ENCODE measurements at places on chromosomes 11 and 22.

DNA sequence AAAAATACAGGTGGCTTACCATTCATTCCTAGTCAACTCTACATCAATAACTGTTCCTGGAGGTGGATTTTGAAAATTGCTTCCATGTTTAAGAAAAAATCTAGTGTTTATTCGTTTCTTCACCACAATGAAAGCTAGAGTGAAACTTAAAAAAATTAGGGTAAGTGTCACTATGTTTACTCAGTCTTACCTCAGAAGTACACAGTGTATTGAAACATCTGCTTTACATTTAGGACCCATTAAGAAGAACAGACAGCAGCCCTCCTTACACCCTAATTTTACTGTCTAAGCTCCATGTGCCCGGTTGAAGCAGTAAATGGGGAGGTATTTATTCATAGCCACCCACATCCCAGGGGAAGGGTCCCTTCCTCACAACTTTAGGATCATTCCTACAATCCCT is 51.4 kb downstream of the PIWIL3 start:
- no peak for DNase-seq

DNA sequence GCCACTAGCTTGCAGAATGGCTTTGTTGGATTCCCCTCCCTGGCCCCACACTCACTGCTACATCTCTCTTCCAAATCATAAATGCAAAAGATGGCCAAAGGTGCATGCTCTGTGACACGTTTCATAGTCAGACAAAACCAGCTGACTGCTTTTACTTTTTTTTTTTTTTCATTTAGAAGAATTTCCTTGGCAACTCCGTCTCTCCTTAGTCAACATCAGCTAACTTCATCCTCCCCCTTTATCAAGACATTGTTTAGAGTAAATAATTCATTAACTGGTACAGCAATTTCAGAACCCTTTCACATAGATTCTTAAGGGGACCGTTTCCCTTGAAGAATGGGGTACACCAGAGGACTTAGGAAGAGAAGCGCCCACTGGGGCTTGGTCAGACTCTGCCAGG is 16.0 kb downstream of the KCNQ1OT1 start:
- no peak for DNase-seq

GRCh38 chr11:66820381-66820780 is 22.9 kb upstream of the RCE1 start:
- no peak for DNase-seq

DNA sequence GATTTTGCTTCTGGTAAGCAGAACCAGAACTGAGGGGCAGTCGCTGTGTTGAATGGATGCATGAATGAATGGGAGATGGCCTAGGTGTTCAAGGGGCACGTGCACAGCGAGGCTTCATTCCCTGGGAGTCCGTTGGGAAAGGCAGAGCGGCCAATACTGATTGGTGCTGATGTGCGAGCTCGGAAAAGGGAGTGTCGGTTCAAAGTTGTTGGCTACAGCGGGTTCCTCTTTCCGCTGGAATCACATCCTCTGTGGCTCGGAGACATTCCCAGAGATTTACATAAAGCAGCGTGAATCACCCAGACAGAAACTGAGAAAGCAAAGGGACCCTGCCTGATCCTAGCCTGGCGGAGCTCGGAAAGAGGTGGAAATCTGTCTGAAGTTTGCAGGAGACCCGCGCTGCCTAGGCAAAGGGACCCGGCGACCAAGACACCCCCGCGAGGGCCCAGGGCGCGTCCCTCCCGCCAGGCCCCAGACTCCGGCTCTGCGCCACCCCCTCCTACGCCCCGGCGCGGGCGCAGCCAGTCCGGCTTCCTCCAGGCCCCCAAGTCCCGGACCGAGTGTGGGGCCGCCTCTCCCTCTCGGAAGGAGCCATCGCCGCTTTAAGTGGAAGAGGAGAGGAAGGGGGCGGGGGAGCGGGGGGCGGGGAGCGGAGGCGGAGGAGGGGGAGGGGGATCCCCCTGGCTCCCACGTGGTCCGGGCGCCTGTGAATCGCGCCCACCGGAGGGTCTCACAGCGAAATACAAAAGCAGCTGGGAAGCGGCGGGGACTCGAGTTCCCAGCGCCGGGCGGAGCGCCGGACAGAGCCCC is at the start of gene FJX1:
Gene FJX1 (plus strand): TSS at position 774 of the 810 bp plus-strand sequence. CDS start 177 bp downstream, outside the sequence.
- peak; percentile 93 for DNase-seq

- DNase-seq = peak; percentile 79
These were observed 5.9 kb upstream of the ETS1 start for GRCh38 chr11:128593281-128593680.

GRCh38 chr11:129696309-129696989 is 119.2 kb upstream of the TMEM45B start:
- DNase-seq = no peak

DNA sequence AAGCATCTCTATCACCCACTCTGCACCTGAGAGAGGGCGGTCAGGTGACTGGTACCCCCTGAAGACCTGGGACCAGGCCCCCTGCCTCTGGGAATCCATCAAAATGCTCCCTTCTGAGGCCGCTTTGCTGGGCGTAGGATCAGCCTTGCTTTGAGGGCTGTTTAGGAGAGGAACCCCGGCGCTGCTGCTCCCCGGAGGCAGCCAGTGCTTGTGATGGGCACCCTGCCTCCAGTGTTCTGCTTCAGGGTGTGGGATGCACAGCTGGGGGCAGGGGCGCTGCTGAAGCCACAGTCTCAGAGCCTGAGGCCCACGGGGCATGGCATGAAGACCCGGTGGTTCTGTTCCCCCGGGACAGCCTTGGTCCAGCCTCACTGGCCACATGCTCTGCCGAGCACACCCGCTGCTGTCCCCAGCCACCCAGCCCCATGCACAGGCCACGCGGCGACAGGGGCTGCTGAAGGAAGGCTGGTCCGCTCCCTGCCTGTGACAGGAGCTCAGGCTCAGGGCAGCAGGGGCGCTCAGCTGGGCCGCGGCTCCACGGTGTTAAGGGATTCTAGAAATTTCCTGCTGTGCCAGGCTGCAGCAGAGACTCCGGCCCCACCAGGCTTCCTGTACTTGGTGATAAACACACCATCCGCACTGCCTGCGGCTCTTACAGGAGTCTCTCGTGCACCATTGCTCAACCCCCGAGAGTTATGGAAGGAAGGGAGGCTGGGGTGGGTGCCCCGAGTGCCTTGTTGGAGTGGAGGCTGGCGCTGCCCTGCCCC is 91.0 kb downstream of the KCNQ1 start:
- DNase-seq = no peak

DNA sequence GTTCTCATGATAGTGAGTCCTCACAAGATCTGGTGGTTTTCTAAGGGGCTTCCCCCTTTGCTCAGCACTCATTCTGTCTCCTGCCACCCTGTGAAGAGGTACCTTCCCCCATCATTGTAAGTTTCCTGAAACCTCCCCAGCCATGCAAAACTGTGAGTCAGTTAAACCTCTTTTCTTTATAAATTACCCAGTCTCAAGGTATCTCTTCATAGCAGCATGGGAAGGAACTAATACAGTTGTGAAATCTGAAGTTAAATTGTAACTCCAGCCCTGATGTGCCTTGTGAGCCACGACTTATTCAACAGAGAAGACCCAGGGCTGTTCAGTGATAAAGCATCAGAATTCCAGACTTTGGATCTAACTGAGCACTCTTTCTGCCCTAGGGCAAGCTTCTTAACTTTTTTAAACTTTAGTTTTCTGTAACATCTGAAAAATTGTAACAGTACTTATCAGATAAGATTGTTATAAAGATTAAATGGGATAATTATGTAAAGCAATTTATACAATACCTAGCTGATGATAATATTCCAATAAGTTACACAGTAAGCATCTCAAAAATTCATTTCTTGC is 220.0 kb downstream of the TRPC6 start:
- DNase-seq = no peak

DNA sequence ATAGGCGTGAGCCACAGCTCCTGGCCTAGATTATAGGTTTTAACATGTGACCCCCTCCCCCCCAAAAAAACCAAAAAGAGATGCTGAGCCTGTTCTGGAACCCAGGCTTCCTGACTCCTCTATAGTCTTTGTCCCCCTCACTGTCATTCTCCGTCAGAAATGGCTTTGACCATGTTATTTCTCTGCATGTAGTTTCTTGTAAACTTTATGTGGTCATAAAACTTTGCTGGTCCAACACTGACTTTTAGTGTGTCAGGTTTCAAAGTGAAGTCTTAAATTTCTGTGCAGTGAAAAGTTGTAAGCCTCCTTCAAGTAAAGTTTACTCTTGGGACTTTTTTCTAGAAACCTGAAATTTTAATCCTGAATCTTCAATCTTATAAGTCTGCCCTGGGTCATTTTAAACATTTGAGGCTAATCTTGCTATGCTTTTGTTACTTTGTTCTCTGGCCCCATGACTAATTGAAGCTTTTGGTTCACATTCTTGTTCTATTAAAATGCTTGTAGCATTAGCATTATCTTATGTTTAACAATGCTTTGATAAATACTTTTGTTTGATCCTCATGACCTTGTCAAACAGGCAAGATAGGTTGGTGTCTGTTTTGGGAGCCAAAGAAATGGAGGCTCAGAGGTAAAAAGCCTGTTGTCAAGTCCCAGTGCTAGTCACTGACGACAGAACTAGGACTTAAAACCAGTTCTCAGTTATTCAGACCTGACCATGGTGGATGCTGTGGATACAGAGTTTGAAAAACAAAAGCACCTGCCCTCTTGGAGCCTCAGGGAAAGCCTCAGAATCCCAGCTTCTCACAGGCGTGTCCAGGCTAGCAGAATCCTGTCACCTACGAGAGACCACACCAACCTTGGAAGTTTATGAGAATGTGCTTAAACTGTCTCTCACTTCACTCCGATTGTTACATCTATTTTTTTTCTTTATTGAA is 87.7 kb upstream of the HORMAD2 start:
- peak; percentile 33 for DNase-seq

GRCh38 chr22:32926600-32926999 is 125.1 kb downstream of the TIMP3 start:
- DNase-seq = peak; percentile 29

GRCh38 chr11:131823772-131824171 is 453.4 kb downstream of the NTM start:
- DNase-seq = no peak

DNA sequence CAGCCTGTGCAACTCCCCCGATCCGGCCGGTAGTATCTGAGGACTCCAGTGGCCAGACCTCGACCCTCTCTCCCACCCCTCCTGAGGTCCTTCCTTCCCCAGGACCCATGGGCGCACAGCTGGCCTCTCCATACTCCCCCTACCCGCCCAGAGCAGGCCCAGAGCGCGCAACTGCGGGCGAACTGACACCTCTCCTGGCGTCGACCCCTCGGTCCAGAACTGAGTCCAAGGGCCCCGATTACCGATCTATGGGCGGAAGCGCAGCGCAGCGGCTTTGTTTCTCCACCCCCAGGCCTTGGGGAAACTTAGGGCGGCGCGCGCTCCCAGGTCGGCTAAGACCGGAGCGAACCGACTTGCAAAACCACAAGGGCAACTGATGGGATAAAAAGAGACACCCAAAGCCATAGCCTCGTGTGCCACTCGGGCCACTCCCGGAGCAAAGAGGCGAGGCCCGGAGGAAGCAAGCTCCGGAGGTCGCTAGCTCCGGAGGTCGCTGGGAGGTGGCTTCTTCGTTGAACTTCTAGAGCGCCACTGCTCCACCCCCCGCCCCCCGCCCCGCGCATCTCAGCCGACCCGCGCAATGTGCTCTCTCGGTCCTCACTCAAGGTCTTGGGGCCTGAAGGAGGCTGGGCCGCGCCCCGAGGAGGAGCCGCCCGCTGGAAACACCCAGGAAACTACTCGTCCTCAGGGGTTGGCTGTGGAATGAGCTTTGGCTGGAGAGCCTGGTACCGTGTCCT is 9.8 kb upstream of the ALX4 start:
- no peak for DNase-seq

DNA sequence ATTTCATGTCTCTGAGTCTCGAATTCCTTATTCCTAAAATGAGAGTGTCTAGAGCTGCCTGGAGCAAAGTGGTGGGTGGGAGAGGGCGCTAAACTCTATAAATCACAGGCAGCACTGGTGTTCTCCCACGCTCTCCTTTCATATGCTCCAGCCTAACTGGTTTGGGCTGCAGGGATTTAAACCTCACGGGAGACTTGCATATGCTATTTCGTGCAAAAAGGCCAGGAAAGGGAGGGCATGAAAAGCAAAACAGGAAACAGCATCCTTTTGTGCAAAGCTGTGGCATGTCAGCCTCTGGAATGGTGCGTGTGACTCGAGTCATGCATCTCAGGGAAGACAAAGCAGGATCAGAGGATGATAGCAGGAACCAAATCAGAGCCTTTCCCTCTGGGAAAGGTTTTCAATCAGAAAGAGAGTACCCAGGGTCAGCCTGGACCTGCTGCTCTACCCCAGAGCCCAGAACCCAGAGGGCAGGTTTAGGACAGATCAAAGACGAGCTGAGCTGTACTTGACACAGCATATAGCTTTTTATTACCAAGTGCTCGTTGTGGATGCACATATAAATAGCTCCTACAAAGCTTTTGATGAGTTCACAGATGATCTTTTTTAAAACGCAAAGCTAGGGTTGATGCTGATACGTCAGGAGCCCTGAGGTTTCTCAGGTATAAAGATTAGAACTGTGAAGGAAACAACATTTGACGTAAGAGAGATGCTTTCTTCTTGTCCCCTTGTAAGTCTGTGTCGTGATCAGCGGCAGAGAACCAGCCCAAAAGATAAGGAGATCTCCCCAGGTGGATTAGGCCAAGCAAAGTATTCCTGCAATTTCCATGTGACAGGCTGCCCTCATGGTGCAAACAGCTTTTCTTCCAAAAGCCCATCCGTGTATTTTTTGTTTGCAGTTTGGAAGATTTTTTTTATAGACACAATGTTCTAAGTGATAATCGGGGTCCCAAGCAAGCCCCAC is 46.2 kb upstream of the YWHAH start:
- peak; percentile 8 for DNase-seq

DNA sequence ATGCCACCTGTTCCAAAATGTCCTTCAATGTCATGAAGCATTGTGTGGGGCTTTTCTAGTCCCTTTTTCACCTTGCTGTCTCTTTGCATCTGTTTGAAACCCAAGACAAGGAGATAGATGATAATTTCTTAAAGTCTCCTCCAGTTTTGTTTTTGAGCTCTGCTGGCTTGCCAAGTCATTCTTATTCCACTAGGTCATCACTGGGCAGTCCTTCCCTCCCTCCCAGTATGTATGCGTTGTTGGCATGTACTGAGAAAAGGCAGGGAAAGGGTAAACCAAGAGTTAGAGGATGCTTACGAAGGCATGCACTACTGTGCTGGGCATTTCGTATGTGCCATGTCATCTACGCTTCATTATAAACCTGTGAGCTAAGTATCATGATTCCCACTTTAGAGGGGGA is 78.6 kb downstream of the PARVA start:
- peak; percentile 68 for DNase-seq
